ENCODE measurements at places on chromosomes 2 and 18.

GRCh38 chr2:16250886-16251285 lies 310.5 kb downstream of the MYCN start:
- no peak for DNase-seq

GRCh38 chr2:151826737-151827157 lies 1.5 kb downstream of the ARL5A start:
- DNase-seq = no peak

GRCh38 chr2:197297266-197297665 lies 13.3 kb downstream of the ANKRD44 start:
- no peak for DNase-seq

DNA sequence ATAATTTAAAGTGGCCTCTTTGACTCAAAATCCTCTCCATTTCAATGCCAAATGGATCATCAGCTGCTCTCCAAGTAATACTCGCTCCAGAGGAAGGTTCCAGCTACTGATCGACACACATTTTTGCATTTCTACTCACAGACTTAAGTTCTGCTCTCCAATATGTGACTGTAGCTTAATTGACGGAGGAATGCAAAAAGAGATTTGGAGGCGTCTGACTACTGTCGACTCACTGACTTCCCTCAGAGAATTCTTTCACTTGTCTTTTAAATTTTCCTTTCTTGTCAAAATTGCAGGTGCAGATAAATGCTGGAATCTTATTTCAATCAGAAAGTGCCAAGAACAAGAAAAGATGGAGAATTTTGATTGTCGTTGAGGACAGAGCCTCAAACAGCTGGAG lies 84.1 kb upstream of the PAPOLG start:
- DNase-seq = no peak

GRCh38 chr2:197137231-197137630 lies 173.3 kb downstream of the ANKRD44 start:
- DNase-seq = no peak

DNA sequence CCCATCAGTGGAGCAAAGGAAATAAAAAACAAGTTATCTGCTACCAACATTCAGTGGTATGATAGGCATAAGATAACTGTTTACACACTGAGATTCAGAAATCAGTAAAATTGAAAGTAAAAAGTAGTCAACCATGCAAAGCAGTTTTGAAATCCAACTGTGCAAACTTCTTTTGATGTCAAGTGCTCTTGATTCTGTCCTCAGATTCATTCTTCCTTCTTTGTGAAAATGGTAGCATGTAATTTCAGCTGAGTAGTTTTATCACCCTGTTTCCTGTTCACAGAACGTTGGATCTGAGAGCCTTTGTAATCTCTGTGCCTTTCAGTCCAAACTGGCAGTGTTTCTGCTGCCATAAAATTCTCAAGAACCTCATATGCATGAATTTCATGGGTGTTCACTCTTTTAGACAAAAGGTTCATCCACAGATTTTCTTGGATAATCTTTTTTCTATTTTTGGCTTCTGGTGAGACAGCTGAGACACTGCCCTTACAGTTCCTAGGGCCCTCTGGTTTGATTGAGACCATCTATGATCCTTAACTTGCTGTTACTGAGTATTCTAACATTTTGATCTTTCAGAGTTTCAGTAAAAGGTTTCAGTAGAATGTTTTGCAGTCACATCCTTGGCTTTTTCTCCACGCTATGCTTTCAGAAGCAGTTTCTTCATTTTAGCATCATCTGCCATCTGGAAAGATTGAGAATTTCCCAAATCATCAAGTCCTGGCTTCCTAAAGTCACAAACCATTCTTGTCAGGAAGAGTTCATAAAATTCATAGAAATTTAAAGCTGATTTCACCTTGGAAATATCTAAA lies 272.3 kb upstream of the EPHA4 start:
- no peak for DNase-seq

GRCh38 chr18:78736015-78736690 lies 243.5 kb upstream of the SALL3 start:
- DNase-seq = peak; percentile 37

DNA sequence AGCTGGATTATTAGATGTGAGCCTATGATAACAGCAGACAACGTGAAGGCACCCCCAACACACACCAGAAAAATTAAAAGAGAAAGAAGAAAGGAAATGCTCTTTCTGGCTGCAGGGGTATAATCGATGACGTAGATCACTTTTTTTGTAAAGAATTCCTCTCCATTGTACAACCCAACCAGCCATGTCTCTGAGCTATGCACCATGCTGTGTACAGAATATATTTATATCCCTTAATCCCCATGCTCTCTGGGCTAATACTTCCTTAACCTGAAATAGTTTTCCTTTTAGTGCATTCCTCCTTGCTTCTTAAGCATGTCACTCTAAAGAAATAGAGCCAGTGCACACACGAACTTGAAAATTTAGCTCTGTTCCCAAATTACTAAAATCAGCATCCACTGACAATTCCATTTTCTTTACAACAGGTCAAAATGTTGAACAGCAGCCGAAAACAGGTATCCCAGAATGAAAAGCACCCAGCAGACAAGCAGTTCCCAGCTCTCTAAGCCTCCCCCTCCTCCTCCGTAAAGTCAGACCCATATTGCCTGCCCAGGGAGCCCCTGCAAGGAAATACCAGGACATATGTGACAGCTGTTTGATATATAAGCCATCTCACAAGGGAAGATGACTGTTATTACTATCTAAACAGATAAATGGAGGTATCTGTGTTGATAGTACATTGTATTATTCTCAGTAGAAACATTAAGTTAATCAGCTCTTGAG lies 247.4 kb upstream of the RAB6C start:
- no peak for DNase-seq

DNA sequence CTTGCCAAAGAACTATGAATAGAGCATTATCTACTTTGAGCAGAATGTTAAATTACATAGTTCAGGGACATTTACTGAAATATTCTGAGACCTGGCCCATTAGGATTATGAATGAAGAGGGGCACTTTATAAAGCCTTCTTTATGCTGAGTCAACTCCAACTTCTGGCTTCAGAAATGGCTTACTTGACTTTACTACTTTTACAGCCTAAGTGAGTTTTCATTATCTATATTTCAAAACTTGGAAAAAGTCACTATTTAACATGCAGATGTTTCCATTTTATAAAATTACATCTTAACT lies 37.7 kb downstream of the SESTD1 start:
- no peak for DNase-seq

DNA sequence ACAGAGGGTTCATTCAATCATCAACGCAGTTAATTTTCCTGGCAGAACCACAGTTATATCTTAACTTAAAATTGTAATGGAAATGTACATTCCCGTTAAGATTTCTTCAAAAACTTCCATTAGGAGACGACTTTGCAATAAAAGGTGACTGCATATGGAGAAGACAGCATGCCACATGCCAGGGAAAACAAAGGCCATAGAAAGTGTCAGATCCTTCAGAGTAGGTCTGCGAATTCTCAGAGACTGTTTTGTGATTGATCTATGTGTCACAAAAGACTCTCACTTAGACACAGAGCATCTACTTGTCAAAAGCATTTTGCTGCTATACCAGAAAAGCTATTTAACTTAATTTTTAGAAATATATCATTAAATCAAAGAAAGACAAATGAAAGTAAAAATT lies 274.6 kb downstream of the DPP10 start:
- DNase-seq = no peak

GRCh38 chr2:224163566-224164307 lies 124.7 kb upstream of the SERPINE2 start:
- DNase-seq = no peak

GRCh38 chr2:190912726-190913125 lies 32.1 kb downstream of the GLS start:
- DNase-seq = no peak

- DNase-seq = peak; percentile 74
Observed at GRCh38 chr18:70781860-70782453, 493.1 kb downstream of the SOCS6 start.

DNA sequence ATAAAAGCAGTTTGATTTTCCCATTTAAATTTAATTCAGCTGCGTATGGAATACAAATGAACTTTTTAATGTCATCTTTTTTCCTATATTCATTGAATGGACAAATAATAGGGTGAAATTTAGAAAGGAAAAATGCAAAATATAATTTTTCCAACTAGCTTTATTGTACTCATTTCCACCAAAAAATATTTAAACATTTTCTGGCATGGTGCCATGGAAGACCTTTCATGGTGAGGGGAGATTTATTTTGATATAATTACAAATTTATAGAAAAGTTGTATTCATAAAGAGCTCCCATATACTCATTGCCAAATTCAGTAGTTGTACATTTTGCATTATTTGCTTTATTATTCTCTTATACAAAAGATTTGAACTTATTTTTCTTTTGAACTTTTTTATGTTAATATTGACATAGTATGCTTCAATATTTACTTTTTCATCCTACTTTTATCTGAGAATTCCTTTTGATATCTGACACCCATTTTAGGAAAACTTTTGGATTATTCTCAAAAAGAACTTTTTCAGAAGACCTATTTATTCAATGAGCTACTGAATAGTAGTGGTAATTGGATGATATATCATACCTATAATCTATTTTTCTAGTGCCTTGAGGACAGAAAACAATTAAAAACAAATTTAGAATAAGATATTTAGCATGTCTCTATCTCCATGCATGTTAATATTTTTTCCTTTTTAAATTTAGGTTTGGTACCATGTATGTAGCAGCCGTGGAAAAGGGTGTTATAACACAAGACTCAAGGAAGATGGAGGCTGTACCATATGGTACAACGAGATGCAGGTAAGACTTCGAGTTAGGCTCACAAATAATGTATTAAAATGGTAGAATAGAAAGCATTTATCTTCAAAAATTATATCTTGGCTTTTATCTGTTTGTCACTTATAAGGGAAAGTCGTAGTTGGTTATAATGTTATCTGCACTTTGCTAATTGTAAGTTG lies 37.5 kb downstream of the DDX1 start:
- DNase-seq = no peak

DNA sequence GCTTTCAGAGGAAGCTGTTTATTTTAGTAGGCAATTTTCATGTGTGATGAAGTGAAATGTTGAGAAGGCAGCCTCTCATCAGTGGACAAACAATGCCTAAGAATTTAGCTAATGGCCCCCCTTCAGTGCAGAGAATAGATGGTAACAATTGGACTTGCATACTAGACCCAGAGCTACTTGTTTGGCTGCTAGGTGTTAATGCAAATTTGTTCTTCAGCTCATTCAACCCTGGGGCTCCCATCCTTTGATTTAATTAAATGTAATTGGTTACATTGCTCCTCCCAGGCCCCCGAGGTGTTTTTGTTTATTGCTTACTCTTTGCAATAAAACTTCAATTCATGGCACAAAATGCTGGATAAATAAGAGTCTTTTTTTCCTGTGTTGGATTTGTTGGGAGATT lies 68.6 kb downstream of the CAMKMT start:
- no peak for DNase-seq

DNA sequence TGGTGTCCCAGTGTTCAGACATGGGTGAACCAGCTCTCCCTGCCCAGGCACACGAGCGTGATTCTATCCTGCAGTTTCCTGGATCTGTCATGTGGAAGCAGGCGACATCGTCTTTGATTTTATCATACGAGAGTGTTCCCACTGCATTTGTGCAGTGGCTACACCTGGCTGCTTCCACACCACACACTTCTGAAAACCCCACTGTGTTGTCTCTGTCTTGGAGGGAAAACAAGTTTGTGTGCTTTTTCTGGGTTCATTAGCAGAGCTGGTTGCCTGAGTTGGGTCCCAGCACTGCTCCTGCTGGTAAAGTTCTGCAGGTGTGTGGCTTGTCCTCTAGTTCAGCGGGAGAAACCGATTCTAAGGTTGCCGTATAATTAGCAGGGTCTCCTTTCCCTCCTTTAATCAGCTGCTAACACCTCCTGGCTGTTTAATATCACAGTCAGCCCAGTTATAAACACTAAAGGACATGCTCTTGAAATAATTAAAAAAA lies 58.5 kb upstream of the TWIST2 start:
- no peak for DNase-seq

DNA sequence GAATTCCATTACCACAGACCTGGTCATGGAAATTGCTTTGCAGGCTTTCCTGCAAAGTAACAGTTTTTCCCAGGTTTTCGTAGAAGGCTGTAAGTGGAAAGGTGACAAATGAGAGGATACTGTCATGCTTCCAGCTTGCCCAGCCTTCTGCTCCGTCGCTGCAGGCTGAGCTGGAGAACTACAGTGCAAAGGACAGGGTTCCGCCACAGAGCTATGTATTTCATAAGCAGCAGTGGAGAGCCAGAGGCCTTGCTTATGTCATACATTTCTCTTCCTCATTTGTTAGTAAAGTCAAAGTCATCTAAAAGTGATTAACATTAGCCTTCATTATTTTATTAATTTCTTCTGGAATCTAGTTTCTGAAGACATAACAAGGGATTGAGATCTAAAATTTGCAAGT lies 72.9 kb upstream of the RBM44 start:
- peak; percentile 33 for DNase-seq

- DNase-seq = no peak
Observed at GRCh38 chr2:36473230-36473629, 117.7 kb downstream of the CRIM1 start.

DNA sequence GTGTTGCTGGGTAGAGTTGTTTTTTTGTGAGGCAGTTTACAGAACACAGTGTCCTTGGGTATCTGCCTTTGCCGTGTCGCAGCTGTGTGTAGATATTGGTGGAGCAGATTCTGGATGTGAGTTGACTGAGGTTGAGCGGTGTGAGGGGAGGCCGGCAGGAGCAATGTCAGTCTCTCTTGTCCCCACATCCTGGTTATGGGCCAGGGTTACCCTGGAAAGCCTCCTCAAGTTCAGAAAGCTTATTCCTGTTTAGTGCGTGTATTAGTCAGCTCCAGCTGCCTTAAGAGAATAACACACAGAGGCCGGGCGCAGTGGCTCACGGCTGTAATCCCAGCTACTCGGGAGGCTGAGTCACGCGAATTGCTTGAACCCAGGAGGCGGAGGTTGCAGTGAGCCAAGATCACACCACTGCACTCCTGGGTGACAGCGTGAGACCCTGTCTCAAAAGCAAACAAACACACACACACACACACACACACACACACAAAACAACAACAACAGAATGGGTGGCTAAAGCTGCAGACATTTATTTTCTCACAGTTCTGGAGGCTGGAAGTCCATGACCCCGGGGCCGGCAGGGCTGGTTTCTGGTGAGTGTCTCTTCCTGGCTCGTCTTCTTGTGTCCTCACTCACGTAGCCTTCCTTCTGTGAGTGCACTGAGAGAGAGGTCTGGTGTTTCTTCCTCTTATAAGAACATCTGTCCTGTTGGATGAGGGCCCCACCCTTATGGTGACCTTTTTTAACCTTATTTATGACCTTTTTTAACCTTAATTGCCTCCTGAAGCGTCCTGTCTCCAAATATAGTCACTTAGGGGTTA lies 5.1 kb downstream of the NCK2 start:
- DNase-seq = peak; percentile 67

GRCh38 chr2:37653093-37653492 lies 18.3 kb downstream of the CDC42EP3 start:
- DNase-seq = no peak

DNA sequence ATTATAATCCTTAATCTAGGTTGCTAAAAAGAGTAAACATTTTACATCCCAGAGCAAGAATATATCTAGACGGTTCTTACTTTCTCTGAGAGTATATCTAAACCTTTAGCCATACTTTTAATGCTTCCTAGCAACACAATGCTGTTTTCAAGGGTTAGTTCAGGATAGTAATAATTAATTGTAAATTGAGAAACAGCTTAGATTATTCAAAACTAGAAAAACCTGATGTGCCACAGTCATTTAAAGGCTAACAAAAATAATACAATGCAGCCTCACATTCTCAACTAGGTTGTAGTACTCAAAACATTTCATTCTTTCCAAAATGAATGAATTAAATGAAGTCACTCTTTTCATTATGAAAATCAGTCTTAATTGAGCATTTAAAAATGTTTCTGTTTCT lies 103.2 kb upstream of the OTX1 start:
- DNase-seq = no peak
